Mesenteric fat pad (tissue), 1 donor: ENCODE measurements at places on chromosomes 6 and 20. TPM values are rescaled to one million over a fixed set of nuclear protein-coding genes. Genes with fewer than 3 reads are reported as not detected.

The GSTA1 gene
- 0.93 TPM for total RNA-seq

The PDE7B gene
- 5.4 TPM for total RNA-seq

The OR2B2 gene
- total RNA-seq, result not detected

The PROKR2 gene
- not detected for total RNA-seq

The HMGCLL1 gene
- total RNA-seq, result 0.29 TPM

The ZNF335 gene
- total RNA-seq, result 17.1 TPM

The GGTLC1 gene
- total RNA-seq, result not detected

The HM13 gene
- total RNA-seq, result 186 TPM

The TRERF1 gene
- total RNA-seq, result 3.3 TPM

The SLC4A11 gene
- total RNA-seq, result 1.2 TPM

The PAX1 gene
- total RNA-seq, result not detected
